ENCODE measurements at places on chromosomes 2 and 18.

DNA sequence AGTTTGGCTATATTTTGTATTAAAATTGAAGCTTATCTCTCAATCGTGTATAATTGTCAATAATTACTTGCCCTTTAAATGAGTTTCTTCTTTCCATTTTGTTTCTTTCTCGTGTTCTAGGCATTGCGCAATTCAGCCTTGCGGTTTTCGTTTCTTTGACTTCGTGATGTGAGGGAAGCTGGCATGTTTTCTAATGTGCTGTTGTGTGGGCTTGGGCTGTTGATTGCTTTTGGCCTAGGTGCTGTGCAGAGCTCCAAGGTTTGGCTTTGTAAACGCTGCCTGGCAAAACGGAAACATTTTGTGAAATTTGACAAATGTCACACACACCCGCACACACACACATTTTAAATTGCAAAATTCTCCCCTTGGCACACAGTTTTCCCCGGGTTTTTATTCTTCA lies 242.6 kb upstream of the TCF4 start:
- no peak for DNase-seq

GRCh38 chr2:144529841-144530240 lies 9.9 kb upstream of the ZEB2 start:
- DNase-seq = no peak

GRCh38 chr18:23712445-23712844 lies 23.2 kb downstream of the LAMA3 start:
- no peak for DNase-seq

- DNase-seq = peak; percentile 62
Measured at GRCh38 chr2:43073401-43073825, 153.0 kb downstream of the ZFP36L2 start.

DNA sequence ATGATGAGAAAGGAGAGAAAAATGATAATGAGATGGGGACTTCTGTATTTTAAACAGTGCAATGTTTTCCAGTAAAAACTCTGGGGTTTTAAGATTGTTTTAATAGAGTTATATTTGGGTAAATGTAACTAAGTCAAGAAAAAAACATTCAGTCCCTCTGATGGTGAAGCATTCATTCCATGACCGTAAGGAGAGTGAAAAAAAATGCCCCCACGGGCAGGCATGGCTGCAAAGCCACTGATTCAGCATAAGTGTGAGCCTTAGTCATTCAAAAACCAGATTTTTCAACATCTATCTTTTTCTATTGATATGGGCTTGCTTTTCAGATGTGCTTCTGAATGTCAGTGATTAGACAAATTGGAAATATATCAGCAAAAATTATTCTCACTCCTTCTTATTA lies 957.8 kb downstream of the SLC4A3 start:
- no peak for DNase-seq

DNA sequence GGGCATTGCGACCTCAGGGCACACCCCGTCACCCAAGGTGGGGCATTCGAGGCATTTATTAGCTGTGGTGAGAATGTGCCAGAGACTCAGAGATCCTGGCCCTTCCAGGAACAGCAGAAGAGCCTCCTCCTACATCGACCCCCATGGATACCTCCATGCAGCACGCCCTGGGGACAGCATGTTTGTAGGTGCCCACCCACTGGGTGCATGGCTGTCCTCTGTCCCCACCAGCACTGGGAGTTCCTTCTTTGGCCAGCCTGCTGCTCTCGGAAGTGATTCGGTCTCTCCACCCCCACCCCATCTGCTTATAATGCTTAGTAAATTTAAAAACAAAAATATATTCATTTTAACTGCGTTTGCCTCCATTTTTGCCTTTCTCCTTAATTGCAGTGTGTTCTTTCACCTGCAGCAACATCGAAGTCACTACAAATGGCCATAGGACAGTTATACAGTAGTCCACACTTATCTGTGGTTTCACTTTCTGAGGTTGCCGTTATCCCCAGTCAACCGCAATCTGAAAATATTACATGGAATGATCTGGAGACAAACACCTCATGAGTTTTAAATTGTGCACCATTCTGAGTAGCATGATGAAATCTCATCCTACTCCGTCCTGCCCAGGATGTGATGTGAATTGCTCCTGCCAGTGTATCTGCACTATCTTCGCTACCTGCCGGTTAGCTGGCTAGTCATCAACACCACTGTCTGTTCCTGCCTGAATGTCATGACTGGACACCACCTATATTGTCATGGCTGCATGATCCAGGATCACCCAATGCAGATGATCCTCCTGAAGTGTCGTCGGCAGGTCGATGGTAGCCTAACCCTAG lies 29.6 kb upstream of the ZCCHC2 start:
- no peak for DNase-seq

GRCh38 chr2:75113231-75113869 lies 86.0 kb downstream of the TACR1 start:
- no peak for DNase-seq

DNA sequence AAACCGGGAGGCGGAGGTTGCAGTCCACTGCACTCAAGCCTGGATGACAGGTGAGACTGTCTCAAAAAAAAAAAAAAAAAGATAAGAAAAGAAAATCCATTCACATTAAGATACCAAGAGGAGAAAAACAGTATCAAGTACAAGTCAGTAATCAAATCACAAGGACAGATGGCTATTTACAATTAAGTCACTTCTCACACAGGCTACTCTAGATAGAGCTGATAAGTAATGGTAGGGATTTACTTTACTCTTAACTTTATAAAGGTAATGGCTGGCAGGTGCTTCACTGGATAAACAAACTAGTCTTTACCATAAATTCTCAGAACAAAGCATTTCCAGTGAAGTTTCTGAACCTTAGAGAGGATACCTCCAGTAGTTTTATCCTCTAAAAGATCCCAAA lies 11.5 kb downstream of the SF3B1 start:
- DNase-seq = no peak

- DNase-seq = no peak
Measured at GRCh38 chr2:47503481-47504070, 100.6 kb downstream of the MSH2 start.

- no peak for DNase-seq
Measured at GRCh38 chr2:53715568-53715967, 52.0 kb upstream of the CHAC2 start.

- no peak for DNase-seq
Measured at GRCh38 chr18:54968807-54969206, 9.5 kb upstream of the CCDC68 start.

DNA sequence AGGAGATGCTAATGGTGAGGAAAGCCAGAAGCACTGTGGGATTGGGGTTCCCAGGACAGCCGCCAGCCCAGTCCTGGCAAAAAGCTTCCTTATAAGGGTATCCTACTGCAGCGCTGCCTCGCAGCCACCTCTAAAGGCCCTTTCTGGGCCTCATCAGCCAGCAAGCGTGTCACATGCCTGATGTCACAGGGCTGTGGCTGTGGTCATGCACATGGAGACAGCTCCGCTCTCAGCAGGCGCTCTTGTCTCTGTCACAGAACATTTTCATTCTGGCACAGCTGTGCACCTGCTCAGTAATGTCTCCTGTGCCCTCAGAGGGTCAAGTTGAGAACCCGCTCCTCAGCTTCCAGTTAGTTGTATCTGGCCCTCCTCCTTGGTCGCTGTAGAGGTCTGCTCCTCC lies 17.7 kb upstream of the MAL start:
- DNase-seq = no peak

- no peak for DNase-seq
Measured at GRCh38 chr18:48713309-48713708, 174.5 kb downstream of the CTIF start.

- DNase-seq = no peak
Measured at GRCh38 chr2:1521878-1522830, 108.9 kb downstream of the TPO start.
